ENCODE measurements at places on chromosomes 11 and 22. TPM values are rescaled to one million over a fixed set of nuclear protein-coding genes. Genes with fewer than 3 reads are reported as not detected.
A peak's percentile ranks its signal among the peaks of the same experiment; 100 is the strongest.

- no peak for DNase-seq
These were observed 227.4 kb downstream of the CSNK2A3 start for GRCh38 chr11:11125618-11126017.

GRCh38 chr11:61851113-61851899, 23.2 kb downstream of the FADS2 start:
- no peak for DNase-seq

- DNase-seq: no peak
These were observed 74.2 kb upstream of the MS4A8 start for GRCh38 chr11:60625262-60625661.

DNA sequence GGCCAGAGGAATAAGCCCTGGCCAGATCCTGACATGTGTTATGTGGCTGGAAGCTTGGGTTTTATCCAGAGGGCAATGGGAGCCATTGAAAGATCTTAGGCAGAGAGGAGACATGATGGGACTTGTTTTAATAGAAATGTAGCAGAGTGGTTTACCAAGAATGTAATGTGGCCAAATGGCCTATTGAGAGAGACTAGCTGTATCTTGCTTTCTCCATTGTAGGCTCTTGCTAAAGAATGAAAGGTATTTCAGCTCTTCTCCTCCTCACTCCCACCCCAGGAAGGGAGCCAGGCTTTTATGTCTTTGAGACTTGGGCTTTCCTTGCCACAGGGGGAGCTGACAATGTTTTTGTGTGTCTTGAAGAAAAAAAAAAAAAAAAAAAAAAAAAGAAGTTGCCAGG, 82.3 kb downstream of the TRIM29 start:
- DNase-seq: no peak

DNA sequence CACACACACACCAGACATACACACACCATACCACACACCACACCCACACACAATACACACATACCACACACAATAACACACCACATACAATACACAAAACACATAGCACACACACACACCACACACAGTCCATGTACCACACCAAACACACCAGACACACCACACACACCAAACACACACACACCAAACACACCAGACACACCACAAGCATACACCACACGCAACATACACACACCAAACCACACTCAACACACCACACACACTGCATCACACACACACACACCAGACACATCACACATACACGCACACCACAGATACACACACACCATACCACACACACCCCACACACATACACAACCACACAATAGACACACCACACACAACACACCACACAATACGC, 54.8 kb downstream of the IGSF9B start:
- DNase-seq: peak; percentile 8

- DNase-seq: no peak
These were observed 70.9 kb downstream of the ADAMTS15 start for GRCh38 chr11:130519128-130519932.

GRCh38 chr11:2760196-2760871, 60.5 kb upstream of the KCNQ1OT1 start:
- peak; percentile 59 for DNase-seq

GRCh38 chr11:94746721-94747120, 21.4 kb upstream of the AMOTL1 start:
- DNase-seq: no peak

DNA sequence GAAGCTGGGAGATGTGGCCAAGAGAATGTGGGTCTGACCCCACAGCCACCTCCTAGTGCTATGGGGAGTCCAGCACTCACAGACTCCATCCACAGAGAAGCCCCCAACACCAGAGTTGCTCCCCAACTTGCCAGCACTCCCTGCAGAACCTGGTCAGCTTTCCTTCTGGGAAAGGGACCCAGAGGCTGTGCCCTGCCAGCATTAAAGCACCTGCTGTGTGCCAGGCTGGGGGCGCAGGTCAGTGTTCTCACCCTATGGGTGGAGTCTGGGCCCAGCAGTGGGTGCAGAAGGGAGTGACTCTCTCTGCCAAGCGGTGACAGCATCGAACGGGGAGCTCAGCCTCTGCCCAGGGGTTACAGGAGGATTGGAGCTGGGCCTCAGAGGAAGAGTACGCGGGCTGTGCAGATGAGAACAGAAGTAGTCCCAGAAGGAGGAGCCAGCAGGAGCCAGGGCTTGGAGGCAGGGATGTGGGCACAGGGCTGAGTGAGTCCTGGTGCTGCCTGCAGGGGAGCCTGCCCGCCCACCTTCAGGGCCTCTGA, 114.4 kb downstream of the MPPED1 start:
- DNase-seq: peak; percentile 41

GRCh38 chr11:82682003-82682751, 51.5 kb downstream of the FAM181B start:
- no peak for DNase-seq

GRCh38 chr22:19815093-19815822, 39.4 kb downstream of the GNB1L start:
- DNase-seq: no peak

- DNase-seq: no peak
These were observed 6.4 kb downstream of the ELFN2 start for GRCh38 chr22:37420686-37421467.

DNA sequence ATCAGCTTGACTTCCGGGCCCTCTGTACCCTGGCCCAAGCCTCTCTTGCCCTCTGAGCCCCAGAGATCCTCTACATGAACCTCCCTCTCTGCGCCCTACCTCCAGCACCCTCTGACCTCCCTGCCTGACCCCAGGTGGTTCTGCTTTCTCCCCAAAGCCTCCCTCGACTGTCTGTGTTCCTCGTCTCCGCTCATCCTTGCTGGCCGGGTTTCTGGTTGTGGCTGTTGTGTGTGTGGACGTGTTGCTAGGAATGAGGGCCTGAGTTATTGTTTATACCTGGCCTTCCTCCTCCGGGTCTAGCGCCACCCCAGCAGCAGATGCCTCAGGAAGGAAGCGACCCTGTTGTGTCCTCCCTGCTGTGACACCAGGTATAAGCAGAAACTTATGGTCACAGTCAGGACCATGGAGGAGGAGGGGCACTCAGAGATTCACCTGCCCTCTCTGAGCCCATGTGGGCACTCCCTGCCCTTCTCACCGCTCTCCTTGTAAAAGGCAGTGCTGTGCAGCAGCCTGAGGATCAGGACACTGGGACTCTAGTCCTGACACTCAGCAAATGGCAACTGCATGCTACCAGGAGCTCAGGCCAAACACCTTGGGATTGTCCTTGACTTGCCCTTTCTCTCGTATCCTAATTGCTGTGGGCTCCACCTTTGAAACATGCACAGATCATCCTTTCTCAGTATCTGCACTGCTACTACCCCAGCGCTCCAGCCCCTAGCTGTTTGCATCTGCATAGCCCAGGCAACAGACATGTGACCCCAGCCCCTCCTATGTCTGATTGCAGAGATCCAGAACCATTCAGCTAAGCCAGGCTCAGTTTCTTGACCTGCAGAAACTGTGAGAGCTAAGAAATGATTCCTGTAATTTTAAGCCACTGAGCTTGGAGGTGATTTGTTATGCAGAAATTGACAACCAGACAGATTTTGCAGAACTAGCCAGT, 140.1 kb downstream of the ST3GAL4 start:
- peak; percentile 40 for DNase-seq

GRCh38 chr11:13134886-13135285, 125.8 kb downstream of the RASSF10 start:
- DNase-seq: no peak

- DNase-seq: no peak
These were observed 17.6 kb downstream of the RNF185 start for GRCh38 chr22:31177420-31178162.

DNA sequence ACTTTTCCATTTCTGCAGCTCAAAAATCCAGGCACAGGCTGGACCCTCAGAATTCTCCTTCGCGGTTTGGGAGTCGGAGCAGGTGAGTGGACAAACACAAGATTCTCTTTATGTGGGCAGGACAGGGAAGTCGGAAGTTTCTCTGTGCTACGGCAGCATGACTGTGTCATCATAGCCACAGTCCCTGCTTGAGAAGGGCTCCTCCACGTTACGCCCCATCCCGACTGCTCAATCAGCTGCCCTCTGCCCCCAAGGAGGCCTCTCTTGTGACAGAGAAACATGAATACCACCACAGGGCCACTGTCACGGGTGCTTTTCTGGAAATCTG, 89.0 kb upstream of the SHISAL1 start:
- no peak for DNase-seq

- no peak for DNase-seq
These were observed 70.0 kb upstream of the NTM start for GRCh38 chr11:131300439-131300717.

DNA sequence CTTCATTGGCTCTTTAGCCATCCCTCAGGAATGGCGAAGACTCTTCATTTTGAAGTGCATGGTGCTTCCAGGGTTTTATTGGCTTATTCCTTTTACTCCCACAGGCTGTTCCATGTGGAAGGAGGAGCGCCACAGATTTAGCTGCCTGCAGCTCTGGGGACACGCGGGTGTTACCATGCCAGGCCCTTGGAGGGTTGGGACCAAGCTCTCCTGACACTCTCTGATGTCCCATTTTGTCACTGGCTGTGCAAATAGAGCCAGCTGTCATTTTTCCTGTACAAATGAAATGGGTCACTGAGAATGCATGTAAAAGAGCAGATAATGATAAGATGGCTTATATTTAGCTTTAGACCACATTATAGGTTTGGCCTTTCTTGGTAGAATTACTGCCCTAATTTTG, 9.2 kb downstream of the THYN1 start:
- DNase-seq: no peak

DNA sequence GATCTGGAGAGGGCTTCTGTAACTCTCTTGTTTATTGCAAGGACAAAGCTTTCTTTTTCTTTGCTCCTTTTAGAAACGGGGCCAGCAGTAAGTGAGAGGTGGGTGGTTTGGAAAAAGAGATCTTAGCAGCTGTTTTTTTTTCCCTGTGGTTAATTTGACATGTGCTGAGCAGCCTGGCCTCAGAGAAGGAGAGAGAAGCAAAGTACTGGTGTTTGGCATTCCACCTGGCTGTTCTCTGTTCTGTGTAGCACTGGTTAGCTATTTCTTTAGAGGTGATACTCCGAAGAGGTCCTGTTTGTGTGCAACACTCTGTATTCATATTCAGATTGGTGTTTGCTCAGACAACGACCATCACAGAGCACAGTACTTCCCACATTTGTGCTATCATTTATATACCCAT, 80.8 kb upstream of the SORL1-AS1 start:
- no peak for DNase-seq

GRCh38 chr11:120652705-120653335, 141.3 kb downstream of the GRIK4 start:
- DNase-seq: no peak

DNA sequence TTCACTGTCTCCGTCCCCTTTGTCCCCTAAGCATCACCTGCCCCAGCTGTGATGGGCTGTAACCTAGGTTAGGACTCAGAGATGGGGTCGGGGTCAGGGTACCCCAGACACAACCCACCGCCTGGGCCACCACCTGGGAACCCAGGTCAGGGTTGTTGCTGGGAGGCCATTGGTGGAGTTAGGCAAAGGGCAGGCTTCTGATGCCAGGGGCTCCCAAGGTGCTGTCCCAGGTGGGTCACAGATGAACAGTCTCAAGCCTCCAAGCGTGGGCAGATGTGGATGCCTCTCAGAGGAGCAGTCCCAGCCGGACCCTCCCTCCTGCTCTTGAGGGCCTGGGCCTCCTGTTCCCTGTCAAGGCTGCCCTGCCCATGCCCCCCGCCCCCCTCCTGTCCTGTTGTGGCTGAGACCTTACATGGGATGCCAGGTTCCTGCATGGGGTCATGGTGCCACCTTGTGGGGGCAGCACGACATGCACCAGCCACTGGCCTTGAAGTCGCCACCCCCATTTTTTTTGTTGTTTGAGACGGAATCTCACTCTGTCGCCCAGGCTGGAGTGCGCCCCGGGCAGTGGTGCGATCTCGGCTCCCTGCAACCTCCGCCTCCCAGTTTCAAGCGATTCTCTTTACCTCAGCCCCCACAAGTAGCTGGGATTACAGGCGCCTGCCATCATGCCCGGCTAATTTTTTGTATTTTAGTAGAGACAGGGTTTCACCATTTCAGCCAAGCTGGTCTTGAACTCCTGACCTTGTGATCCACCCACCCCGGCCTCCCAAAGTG, 12.1 kb downstream of the GATD1 start:
- DNase-seq: peak; percentile 75

DNA sequence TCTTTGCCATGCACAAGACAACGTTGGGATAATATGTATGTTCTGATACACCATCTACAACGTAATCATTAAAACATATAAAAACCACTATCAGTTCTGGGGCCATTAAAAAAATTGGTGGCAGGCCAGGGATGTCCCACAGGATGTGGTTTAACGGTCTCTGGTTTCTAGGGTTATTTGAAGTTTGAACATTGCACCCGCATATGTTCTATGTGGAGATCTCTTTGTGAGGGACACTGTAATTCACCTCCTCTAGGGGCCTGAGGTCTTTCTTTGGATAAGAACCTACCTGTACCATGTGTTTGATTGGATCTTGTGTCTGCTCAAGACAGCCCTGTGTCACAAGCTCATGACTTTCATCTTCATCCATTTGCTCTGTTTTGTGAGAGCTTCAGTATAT, 73.2 kb downstream of the GGTLC2 start:
- no peak for DNase-seq

ZFTA gene
- polyA plus RNA-seq: 0.69 TPM

MUC5AC gene
- not detected for polyA plus RNA-seq

POTEH gene
- polyA plus RNA-seq: 0.03 TPM

APOA4 gene
- polyA plus RNA-seq: 5.3 TPM

NXPE1 gene
- 36.3 TPM for polyA plus RNA-seq

PGA5 gene
- polyA plus RNA-seq: not detected

POLDIP3 gene
- 25.8 TPM for polyA plus RNA-seq

RCOR2 gene
- 0.69 TPM for polyA plus RNA-seq

ANGPTL5 gene
- polyA plus RNA-seq: 0.23 TPM

GLB1L2 gene
- 6.0 TPM for polyA plus RNA-seq

CRYAB gene
- polyA plus RNA-seq: 25.0 TPM

Measured in sigmoid colon (tissue), 7 donors.